Activated CD8-positive, alpha-beta memory T cell treated with anti-CD3 and anti-CD28 coated beads, Interleukin-2, amount 10 ng/mL, durations not matched to agents 7 days and 5 days (primary cell): ENCODE measurements at places on chromosomes 1 and 21. TPM values are rescaled to one million over a fixed set of nuclear protein-coding genes. Genes with fewer than 3 reads are reported as not detected.
A peak's percentile ranks its signal among the peaks of the same experiment; 100 is the strongest.

DNA sequence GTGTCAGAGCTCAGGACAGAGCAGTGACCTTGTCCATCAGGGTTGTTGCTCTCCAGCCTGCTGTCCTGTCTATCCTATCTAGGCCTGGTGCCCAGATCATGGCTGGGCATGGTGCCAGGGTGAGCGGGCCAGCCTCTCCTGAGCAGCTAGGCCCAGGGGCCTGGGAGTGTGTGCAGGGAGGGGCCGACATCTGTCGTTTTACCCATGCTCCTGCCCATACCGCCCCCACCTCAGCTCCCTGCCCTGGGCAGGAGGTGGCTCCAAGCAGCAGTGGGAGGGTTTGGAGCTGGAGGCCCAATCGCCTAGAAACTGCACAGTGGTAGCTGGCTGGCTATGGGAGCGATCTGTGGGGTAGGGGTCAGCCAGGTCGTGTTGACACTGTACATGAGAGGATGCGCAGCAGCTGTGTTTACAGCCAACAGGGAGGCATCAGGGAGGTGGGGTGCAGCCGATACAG is 6.5 kb downstream of the INSRR start:
- no peak for DNase-seq

DNA sequence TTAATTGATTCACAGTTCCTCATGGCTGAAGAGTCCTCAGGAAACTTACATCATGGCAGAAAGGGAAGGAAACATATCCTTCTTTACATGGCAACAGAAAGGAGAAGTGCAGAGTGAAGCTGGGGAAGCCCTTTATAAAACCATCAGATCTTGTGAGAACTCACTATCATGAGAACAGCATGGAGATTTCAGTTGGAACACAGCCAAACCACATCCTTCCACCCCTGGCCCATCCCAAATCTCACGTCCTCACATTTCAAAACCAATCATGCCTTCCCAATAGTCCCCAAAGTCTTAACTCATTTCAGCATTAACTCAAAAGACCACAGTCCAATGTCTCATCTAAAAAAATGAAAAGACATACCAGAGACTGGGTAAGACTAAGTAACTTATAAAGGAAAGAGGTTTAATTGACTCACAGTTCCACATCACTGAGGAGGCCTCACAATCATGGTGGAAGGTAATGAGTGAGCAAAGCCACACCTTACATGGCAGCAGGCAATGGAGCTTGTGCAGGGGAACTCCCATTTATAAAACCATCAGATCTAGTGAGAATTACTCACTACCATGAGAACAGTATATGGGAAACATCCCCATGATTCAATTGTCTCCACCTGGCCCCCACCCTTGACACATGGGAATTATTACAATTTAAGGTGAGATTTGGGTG is 105.2 kb downstream of the MRPL39 start:
- DNase-seq = peak; percentile 55

DNA sequence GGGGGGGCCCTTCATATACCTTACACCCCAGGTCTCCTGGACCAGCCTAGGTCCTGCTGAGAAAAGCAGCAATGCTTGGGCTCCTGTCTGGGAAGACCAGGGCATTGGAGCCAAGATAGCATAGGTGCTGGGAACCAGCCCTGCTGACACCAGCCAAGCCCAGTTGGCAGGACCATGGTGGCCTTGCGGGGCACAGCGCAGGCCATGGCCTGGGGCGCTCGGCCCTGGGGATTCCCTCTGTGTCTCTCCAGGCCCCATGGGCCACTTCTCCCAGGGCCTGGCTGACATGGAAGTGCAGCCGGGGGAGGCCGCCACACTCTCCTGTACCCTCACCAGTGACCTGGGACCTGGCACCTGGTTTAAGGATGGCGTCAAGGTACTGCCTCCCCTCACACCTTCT is 23.3 kb downstream of the IGFN1 start:
- no peak for DNase-seq

Gene EPHA2
- not detected for total RNA-seq
